ENCODE measurements at places on chromosomes 1 and 21.
A peak's percentile ranks its signal among the peaks of the same experiment; 100 is the strongest.

GRCh38 chr1:100039591-100039990 lies 69.8 kb downstream of the SLC35A3 start:
- peak; percentile 45 for DNase-seq

DNA sequence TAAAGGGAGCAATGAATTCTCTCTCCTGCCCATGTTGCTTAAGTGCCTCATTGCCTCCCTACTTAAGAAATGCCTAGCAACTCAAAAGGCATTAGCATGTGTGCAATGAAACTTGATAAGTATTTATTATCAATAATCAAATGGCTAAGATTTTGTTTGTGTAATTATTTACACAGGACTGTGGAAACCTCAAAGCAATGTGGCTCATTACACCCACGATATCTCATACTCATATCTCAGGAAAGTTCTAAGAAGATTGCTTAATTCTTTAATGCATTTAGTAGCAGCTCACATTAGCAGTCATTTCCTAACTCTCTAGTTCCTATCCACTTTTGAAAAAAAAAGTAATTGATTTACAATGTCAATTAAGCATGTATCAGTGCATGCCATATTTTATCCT lies 253.3 kb downstream of the DUSP10 start:
- DNase-seq = no peak

GRCh38 chr21:43903451-43904091 lies 38.5 kb downstream of the AGPAT3 start:
- no peak for DNase-seq

DNA sequence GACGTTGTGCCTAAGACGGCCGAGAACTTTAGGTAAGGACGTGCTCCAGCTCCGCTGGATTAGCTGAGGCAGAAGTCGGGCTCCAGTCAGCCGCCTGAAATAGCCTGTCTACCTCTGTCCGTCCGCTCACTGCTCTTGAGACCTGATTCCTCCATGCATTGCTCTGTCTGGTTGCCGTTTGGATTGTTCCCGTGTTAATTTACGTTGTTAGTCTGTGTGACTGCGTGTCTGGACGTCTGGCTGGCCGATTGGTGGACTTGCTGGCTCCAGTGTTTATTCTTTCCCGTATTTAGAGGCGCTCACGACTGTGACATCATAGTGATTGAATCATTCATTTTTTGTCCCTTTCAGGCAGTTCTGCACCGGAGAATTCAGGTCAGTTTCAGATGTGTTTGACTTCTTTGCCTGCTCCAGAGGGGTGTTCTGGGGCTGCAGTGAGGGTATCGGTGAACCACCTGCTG lies 684 bp downstream of the PPIH start:
- peak; percentile 59 for DNase-seq

GRCh38 chr1:161390559-161390858 lies 22.8 kb upstream of the CFAP126 start:
- peak; percentile 63 for DNase-seq

All from OCI-M1 (cell line).